Gastroesophageal sphincter (tissue), 4 donors: ENCODE measurements at places on chromosomes 3 and 15.

DNA sequence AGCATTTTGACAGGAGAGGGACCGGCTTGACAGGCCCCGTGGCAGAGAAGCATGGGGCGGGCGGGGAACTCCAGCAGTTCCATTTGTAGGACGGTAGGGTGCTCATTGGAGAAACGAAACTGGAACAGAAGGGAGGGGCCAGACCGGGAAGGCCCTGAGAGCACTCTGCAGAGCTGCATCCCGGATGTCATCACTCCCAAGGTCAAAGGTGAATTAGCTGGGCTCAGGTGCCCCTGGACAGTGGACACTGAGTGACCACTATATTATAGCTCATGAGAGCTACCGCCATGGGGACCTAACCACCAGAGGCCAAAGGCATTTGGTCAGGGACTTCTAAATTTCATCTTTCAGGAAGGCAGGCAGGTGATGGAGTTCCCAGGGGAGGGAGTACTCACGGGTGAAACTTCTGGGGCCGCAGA is 7.3 kb downstream of the CSRNP1 start:
- peak; percentile 11 for ATAC-seq

DNA sequence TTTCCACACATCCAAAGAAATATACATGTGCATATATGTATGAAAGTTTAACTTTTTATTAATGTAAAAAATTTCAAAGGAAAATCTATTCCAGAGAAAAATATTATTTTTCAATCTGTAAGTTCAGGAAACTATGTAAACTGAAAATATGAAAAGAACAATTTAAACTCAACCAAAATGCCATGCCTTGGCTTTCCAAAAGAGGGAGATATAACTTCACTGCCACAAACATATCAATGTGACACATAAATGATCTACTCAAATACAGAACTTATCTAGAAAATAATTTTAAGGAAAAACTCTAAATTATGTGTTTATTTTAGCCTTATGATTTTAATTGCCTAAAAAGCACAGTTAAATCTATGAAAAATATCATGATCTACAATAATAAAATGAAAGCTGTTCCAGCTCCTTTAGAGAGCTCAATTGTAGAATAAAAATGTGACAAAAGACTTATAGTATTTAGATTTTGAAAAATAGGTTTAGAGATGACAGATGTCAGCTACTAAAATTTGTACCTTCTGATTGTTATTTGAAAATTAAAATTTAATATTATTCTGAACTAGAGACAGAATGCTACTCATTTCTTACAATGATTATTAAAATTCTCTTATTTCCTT is 94.8 kb downstream of the GBE1 start:
- ATAC-seq: no peak

- no peak for ATAC-seq
These were observed 48.5 kb upstream of the PARL start for GRCh38 chr3:183933160-183933559.

DNA sequence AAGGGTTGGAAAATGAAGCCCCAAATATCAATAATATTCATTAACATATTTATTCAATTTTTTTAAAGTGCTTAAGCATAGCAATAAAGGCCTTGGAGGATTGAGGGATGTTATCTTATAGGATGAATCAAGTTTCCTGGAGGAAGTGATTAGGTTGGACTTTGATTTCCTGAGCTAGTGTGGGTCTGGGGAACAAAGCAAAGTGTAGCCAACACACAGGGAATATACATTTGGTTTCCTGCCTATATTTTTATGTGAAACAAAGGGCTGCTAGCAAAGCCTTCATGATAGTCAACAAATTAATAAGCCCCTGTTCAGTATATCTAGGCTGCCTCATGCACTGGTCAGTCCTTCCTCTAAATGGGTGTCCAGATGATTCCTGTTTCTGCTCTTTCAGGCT is 261.1 kb upstream of the IL12A start:
- ATAC-seq: no peak

- ATAC-seq: no peak
These were observed 8.8 kb downstream of the PRICKLE2 start for GRCh38 chr3:64216274-64217147.

- ATAC-seq: no peak
These were observed 123.4 kb downstream of the ATP10A start for GRCh38 chr15:25739687-25740121.

GRCh38 chr3:61841111-61841845 is 279.9 kb downstream of the PTPRG start:
- ATAC-seq: no peak

- no peak for ATAC-seq
These were observed 96.7 kb upstream of the MYZAP start for GRCh38 chr15:57495041-57495440.

DNA sequence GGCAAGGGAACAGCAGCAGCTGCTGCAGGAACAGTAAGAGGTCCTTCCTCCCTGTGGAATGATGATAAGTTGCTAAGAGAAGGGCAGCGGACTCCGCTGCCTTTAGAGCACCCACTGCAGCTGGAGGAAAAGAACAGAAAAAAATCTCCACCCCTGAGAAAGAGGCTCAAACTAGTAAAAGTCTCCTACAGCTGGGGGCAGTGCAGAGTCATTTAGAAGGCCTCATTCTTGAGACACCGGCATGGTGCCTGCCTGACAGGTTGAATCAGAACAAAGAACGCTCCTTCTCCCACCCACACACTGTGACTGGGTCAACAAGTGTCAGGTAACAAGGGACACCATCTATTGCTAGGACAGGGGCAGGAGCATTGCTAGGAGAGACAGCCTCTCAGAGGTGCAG is 188.4 kb downstream of the ABHD5 start:
- ATAC-seq: no peak

DNA sequence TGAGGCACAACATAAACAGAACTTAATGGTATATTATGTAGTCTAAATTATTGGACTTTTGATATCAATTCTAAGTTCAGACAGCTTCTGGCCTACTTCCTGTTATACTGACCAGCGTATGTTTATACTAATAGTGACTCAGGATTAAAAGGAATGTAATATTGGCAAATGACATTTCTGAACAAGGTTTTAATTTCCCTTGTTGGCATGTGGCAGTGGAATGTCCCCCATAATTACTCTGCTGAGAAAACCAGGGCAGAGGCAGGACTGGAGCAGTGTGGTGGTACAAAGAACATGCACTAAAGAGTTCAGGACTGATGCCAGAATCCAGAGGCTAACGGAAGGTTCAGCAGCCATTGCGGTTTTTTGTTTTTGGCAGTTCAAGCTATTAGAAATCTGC is 184.0 kb downstream of the KCNAB1 start:
- ATAC-seq: no peak

GRCh38 chr3:35653347-35653746 is 14.0 kb downstream of the ARPP21 start:
- ATAC-seq: no peak
